Stomach (tissue), 19 donors: ENCODE measurements at places on chromosomes 7 and 10.
A peak's percentile ranks its signal among the peaks of the same experiment; 100 is the strongest.

GRCh38 chr7:111264111-111264868, 173.4 kb downstream of the LRRN3 start:
- peaks cover 26% of the 10 kb centered on the region for H3K4me1 ChIP-seq
- DNase-seq = no peak
- no peaks in the 10 kb centered on the region for H3K27me3 ChIP-seq
- H3K4me3 ChIP-seq = no peak overlapping the region

GRCh38 chr7:135825406-135825805, 76.8 kb upstream of the FAM180A start:
- no peaks in the 10 kb centered on the region for H3K36me3 ChIP-seq
- no peaks in the 10 kb centered on the region for H3K4me1 ChIP-seq
- H3K27ac ChIP-seq = no peak overlapping the region
- DNase-seq = no peak
- no peak overlapping the region for H3K4me3 ChIP-seq

- peak; percentile 94 for DNase-seq
- H3K4me3 ChIP-seq = peak overlapping the region; percentile 41
- H3K27ac ChIP-seq = peak overlapping the region; percentile 75
- H3K4me1 ChIP-seq = peaks cover 27% of the 10 kb centered on the region
These were observed 15.6 kb downstream of the PDAP1 start for GRCh38 chr7:99392659-99393354.

GRCh38 chr10:91287276-91287675, 66.8 kb downstream of the PCGF5 start:
- no peaks in the 10 kb centered on the region for H3K27me3 ChIP-seq
- H3K36me3 ChIP-seq = no peaks in the 10 kb centered on the region
- peak; percentile 46 for DNase-seq
- no peak overlapping the region for H3K27ac ChIP-seq
- no peak overlapping the region for H3K4me3 ChIP-seq
- peaks cover 23% of the 10 kb centered on the region for H3K4me1 ChIP-seq

DNA sequence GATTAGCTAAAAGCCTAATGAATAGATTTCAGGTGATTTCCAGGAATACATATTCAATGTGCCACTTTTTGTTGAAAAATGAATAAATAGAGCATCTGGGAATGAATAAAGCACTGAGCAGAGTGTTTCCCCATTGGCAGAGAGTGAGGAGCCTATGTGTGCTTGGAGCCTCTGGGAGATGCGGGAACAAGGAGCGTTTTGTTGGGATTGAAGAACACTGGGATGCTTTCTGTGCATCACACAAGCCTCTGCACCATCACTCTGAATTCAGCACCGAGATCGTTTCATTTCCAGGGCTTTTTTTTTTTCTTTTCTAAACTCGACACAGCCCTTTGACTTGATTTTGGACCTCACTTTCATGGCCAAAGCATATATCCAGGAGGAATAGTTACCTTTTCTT, 111.4 kb downstream of the BAMBI start:
- H3K36me3 ChIP-seq = no peaks in the 10 kb centered on the region
- no peaks in the 10 kb centered on the region for H3K4me1 ChIP-seq
- no peak overlapping the region for H3K27ac ChIP-seq
- DNase-seq = no peak

GRCh38 chr7:45185028-45185863, 27.7 kb downstream of the RAMP3 start:
- no peak overlapping the region for H3K4me3 ChIP-seq
- no peaks in the 10 kb centered on the region for H3K27me3 ChIP-seq
- H3K27ac ChIP-seq = no peak overlapping the region

DNA sequence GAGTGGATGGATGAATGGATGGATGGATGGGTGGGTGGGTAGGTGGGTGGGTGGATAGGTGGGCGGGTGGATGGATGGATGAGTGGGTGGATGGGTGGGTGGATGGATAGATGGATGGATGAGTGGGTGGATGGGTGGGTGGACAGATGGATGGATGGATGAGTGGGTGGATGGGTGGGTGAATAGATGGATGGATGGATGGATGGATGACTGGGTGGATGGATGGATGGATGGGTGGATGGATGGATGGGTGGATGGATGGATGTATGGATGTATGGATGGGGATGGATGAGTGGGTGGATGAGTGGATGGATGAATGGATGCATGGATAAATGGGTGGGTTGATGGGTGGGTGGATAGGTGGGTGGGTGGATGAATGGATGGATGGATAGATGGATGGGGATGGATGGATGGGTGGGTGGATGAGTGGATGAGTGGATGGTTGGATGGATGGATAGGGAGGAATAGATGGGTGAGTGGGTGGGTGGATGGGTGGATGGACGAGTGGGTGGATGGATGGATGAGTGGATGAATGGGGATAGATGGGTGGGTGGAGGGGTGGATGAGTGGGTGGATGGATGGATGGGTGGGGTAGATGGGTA, 43.8 kb downstream of the MICALL2 start:
- H3K36me3 ChIP-seq = no peaks in the 10 kb centered on the region
- H3K4me1 ChIP-seq = no peaks in the 10 kb centered on the region
- no peaks in the 10 kb centered on the region for H3K27me3 ChIP-seq
- no peak for DNase-seq
- H3K27ac ChIP-seq = no peak overlapping the region

- H3K36me3 ChIP-seq = peaks cover 100% of the 10 kb centered on the region
- no peaks in the 10 kb centered on the region for H3K27me3 ChIP-seq
- DNase-seq = no peak
- no peak overlapping the region for H3K27ac ChIP-seq
These were observed 22.7 kb downstream of the RBM28 start for GRCh38 chr7:128321044-128321422.

- no peak overlapping the region for H3K27ac ChIP-seq
These were observed 2.6 kb downstream of the LIPA start for GRCh38 chr10:89248990-89249389.

GRCh38 chr7:90817846-90818245, 221.7 kb downstream of the CDK14 start:
- DNase-seq = no peak
- H3K27me3 ChIP-seq = no peaks in the 10 kb centered on the region
- no peaks in the 10 kb centered on the region for H3K36me3 ChIP-seq
- peaks cover 12% of the 10 kb centered on the region for H3K4me1 ChIP-seq
- H3K27ac ChIP-seq = no peak overlapping the region
- H3K4me3 ChIP-seq = no peak overlapping the region

- H3K4me1 ChIP-seq = no peaks in the 10 kb centered on the region
- DNase-seq = no peak
- H3K36me3 ChIP-seq = no peaks in the 10 kb centered on the region
- H3K27ac ChIP-seq = no peak overlapping the region
These were observed 62.2 kb downstream of the GRID1 start for GRCh38 chr10:86304436-86304835.

DNA sequence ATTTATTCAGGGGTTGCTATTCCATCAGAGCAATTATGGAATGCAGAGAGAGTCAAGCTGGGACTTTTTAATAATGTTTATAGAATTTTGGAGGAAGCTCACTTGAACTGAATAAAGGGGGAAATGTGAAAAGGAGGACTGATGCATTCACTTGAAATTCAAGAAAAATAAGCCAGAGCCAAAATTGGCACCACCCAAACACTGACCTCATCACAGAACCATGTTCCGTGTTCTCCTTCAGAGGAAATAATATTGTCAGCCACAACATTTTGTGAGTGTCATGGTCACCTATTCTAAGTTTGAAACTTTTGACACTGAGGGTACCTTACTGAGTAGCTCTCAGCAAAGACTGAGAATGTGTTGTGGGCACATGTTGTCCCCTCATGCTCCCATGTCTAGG, 207.0 kb downstream of the ANK3 start:
- H3K4me3 ChIP-seq = no peak overlapping the region
- no peak for DNase-seq
- no peak overlapping the region for H3K27ac ChIP-seq
- no peaks in the 10 kb centered on the region for H3K27me3 ChIP-seq

- DNase-seq = no peak
- no peaks in the 10 kb centered on the region for H3K27me3 ChIP-seq
- peaks cover 8% of the 10 kb centered on the region for H3K36me3 ChIP-seq
- H3K4me3 ChIP-seq = no peak overlapping the region
- H3K4me1 ChIP-seq = peaks cover 2% of the 10 kb centered on the region
These were observed 26.5 kb downstream of the BTRC start for GRCh38 chr10:101380353-101381017.

DNA sequence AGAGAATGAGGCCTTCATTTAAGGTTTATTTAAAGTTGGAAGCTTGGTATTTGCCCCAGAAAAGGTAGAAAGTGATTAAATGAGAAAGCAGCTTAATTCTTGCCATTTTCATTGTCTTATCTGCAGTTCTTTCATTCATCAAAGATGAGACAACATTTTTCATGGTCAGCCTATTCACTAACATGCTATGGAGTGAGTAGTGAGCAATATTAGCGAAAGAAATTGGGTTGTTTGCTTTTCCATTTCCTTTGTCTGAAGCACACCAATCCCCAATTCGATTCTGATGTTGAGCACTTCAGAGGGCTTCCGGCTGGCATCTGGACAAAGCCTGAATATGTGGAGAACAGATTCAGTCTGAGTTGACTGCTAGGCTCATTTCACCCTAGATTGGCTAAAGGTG, 317.2 kb downstream of the BBS9 start:
- H3K27me3 ChIP-seq = no peaks in the 10 kb centered on the region
- H3K27ac ChIP-seq = no peak overlapping the region
- DNase-seq = no peak

DNA sequence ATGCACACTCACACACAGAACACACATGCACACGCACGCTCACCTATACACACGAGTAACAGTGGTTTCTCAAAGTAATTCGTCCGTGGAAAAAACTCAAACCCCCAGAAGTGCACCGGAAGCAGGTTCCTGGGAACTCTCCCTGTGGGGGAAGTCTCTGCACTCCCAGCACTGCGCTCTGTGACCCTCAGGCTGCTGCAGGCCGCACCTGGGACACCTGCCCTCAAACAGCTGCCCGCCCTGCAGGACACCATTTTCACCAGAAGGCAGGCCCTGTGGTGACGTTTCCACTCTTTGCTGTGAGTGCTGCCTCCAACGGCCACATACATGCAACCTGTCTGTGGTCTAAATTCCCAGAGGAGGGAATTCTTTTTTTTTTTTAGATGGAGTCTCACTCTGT, 21.3 kb downstream of the YKT6 start:
- peaks cover 42% of the 10 kb centered on the region for H3K27me3 ChIP-seq
- no peaks in the 10 kb centered on the region for H3K4me1 ChIP-seq
- no peak for DNase-seq
- H3K27ac ChIP-seq = no peak overlapping the region
- no peak overlapping the region for H3K4me3 ChIP-seq
- H3K36me3 ChIP-seq = no peaks in the 10 kb centered on the region

- no peak overlapping the region for H3K27ac ChIP-seq
- H3K4me3 ChIP-seq = no peak overlapping the region
- no peaks in the 10 kb centered on the region for H3K4me1 ChIP-seq
- H3K36me3 ChIP-seq = no peaks in the 10 kb centered on the region
These were observed 138.4 kb upstream of the FEZF1 start for GRCh38 chr7:122442929-122443328.

GRCh38 chr7:101943889-101944600, 126.6 kb downstream of the CUX1 start:
- no peak for DNase-seq
- no peaks in the 10 kb centered on the region for H3K27me3 ChIP-seq
- H3K4me1 ChIP-seq = peaks cover 90% of the 10 kb centered on the region
- no peak overlapping the region for H3K4me3 ChIP-seq
- H3K27ac ChIP-seq = no peak overlapping the region

DNA sequence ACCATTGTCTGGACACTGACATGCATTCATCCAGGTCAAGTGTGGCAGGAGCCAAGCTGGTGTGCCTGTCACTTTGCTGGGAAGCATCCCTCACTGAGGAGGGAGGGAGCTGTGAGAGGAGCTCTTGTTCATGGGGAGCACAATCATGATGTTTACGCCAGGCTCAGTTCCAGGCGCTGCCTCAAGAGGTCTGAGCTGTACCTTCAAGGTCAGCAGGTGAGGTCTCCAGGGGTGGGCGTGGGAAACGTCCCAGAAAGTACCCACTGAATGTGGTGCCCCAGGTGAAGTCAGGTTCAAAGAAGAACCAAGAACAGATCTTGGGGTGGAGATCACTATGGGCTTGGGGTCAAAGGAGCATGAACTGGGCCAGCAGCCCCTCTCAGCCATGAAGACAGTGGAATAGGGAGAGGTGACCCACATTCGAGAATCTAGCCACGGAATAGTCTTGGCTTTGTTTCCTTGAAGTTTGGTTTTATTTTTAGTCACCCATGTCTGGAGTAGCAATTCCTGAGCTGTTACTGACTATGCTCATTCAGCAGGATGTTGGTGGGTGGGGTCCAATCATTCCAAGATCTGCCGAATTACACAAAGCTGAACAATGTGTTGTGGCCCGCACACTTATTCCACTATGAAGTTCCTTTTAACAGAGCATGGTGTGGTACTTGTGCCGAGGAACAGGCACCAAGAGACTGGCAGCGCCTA, 29.3 kb downstream of the NPS start:
- no peaks in the 10 kb centered on the region for H3K36me3 ChIP-seq
- peaks cover 8% of the 10 kb centered on the region for H3K4me1 ChIP-seq
- H3K4me3 ChIP-seq = no peak overlapping the region
- DNase-seq = no peak
- no peaks in the 10 kb centered on the region for H3K27me3 ChIP-seq
- H3K27ac ChIP-seq = no peak overlapping the region

DNA sequence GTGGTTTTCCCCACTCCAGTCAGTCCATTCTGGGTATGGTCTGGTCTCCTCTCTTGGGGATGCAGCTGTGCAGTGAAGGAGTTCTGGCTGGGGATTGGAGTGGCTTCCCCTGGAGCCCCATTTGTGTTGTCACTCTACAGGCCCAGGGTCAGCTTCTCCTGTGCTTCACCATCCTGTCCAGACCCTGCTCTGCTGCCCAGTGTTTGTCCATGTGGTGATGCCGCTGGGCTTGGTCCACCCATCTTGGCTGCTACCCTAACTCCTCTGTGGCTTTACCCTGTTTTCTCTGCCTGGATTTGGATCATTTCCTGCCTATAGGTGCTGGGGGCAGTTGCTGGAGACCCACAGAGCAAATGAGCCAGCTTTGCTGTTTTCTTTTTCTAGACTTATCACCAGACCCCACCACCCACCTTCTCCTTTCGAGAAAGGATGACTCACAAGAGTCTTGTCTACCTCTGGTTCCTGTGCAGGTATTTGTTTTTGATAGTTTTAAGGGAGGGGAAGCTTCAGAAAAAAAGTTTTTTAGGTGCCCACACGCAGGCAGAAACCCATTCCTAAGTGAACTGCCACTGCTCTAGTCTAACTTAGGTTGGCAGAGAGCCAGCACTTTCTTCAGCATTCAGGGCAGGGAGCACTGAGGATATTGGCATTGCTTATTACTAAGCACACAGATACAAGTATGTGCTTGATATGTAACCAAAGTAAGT, 8.5 kb downstream of the ZDHHC16 start:
- peaks cover 43% of the 10 kb centered on the region for H3K36me3 ChIP-seq
- no peaks in the 10 kb centered on the region for H3K27me3 ChIP-seq
- DNase-seq = peak; percentile 79
- H3K27ac ChIP-seq = peak overlapping the region; percentile 1
